ENCODE measurements at places on chromosomes 3 and 15.

DNA sequence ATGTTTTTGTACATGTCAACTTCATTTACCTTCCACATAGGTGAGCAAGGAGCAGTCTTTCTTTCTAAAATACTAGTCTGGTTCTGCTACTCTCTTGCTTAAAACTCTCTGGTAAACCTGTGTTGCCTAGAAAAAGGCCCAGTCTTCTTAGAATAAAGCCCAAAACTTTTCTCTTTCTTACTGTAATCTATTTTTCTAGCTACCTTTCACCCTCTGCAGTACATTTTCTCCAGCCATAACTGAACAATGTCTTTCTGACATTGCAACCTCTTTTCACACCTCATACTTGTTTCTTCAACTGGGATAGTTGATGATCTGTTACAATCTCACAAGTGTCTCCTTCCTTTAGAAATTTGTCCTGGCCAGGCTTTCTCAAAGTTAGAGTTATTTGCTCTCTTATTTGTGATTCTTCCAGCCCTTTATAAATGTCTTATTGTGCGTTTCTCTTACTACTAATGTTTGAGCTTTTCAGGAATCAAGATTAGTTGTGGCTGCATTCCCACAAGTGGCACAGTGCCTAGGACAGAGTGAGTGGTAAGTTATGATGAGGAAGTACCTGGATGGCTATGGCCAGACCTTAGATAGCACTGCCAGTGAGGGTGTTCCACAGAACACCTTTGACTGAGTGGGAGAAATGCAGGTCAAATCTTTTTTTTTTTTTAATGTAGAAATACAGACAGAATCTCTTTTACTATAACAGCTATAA, 313.4 kb upstream of the SATB1 start:
- DNase-seq: no peak

- DNase-seq: no peak
Observed at GRCh38 chr15:101474983-101475382, 14.5 kb downstream of the PCSK6 start.

GRCh38 chr15:52493968-52494367, 34.7 kb downstream of the MYO5A start:
- DNase-seq: no peak

DNA sequence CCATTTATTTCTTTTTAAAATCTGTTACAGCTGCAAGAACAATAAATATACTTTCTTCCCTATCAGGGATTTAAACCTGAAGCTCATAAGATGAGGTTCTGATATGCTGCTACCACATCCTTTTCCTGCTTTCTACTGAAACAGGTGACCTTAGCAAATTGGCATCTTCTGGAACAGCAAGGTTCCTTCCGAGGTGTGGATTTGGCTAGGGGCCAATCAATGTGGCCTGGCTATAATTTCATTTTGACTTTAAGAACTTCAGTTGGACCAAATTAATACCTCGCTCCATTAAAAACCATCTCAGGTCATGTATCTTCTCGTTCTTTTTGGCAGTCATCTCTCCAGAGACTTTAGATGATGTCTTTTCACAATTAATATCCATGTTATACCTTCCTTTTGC, 53.4 kb upstream of the C3orf80 start:
- DNase-seq: no peak

DNA sequence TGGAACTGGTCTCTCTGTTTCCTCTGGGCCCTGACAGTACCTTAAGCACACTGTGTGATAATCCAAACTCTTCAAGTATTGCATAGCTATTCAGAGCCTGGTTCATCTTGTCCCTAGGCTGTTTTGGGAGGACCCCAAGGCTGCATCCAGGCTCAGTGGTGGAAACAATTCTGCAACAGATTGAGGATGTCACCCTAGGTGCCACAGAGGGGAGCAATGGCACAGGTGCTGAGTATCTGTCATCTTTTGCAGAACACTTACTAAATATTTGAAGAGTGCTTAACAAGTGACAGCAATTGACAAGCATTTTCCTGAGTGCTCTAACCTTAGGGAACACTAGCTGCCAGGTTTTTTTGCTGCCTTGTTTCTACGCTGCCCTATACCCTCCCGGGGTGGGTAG, 27.8 kb downstream of the STARD5 start:
- no peak for DNase-seq

Measured in effector CD8-positive, alpha-beta T cell (primary cell).